Ovary (tissue), 10 donors: ENCODE measurements at places on chromosomes 5 and 9.

GRCh38 chr9:101477736-101478135, 42.2 kb upstream of the ALDOB start:
- no peak for DNase-seq

DNA sequence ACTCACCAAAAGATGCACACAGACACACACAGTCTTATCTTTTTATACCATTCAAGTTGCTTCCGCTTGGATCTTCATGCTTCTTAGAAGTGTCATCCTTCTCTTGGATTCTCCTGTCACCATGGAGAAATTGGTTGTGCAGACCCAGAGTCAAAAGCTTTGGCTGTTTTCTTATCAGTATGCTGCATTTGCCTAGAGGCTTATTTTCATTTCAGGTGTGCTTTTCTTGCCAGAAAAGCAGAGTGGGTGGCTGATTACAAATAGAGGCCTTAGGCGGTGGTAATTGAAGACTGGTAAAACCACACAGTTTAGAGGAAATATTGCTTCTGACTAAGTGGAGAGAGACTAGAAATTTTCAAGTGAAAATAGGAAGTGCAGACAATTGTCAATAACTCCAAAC, 70.2 kb upstream of the TLE4 start:
- DNase-seq = no peak

- DNase-seq = no peak
These were observed 594.8 kb downstream of the DMRTA1 start for GRCh38 chr9:23041466-23041865.

GRCh38 chr5:32542216-32543059, 42.9 kb upstream of the SUB1 start:
- no peak for DNase-seq

GRCh38 chr9:114392749-114393112, 4.9 kb upstream of the AKNA start:
- DNase-seq = no peak
